ENCODE measurements at places on chromosomes 1 and 21.
A peak's percentile ranks its signal among the peaks of the same experiment; 100 is the strongest.

GRCh38 chr1:194447636-194448035, 1261.2 kb upstream of the B3GALT2 start:
- no peak for DNase-seq

GRCh38 chr21:31347435-31348032, 3.5 kb upstream of the TIAM1 start:
- DNase-seq, result no peak

DNA sequence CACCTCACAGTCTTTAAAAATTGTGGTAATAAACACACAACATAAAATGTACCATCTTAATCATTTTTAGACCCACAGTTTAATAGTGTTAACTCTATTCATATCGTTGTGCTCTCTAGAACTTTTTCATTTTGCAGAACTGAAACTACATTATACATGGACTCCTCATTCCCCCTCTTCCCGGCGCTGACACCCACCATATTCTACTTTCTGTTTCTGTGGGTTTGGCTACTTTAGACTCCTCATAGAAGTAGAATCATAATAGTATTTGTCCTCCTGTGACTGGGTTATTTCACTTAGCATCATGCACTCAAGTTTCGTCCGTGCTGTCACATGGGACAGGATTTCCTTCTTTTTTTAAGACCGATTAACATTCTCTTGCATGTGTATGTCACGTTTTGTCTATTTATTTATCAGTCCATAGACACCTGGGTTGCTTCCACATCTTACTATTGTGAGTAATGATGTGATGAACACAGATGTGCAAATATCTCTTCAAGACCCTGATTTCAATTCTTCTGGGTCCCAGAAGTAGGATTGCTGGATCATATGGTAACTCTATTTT, 62.9 kb upstream of the TMPRSS2 start:
- no peak for DNase-seq

DNA sequence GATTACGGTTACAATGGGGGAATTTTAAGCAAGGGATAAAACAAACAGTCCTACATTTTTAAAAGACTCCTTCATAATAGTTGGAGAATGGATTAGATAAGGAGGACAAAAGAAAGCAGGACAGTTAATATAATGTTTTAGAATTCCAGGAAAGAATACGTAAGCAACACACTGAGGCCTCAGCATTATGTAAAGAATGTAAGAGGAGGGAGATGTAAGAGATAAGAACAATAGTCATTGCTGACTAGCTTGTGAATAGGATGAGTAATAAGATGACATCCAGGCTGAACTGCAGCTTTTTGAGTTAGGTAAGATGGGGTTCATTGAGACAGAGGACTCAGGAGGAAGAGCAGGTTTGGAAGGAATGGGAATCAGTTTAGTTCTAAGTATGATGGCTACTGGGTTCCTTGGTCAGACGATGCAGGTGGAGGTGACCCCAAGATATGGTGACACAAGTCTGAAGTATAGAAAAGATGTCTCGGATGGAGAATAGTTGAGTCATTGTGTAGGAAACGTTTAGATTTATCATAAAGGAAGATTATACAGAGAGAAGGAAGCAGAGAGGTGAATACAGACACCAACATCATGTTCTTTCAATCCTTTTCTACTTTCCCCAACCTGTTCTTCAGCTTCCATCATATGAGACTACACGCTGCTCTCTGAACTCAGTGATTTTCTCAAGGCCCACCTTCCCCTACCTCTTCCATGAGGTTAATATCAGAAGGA, 372.8 kb downstream of the PTBP2 start:
- peak; percentile 90 for DNase-seq

DNA sequence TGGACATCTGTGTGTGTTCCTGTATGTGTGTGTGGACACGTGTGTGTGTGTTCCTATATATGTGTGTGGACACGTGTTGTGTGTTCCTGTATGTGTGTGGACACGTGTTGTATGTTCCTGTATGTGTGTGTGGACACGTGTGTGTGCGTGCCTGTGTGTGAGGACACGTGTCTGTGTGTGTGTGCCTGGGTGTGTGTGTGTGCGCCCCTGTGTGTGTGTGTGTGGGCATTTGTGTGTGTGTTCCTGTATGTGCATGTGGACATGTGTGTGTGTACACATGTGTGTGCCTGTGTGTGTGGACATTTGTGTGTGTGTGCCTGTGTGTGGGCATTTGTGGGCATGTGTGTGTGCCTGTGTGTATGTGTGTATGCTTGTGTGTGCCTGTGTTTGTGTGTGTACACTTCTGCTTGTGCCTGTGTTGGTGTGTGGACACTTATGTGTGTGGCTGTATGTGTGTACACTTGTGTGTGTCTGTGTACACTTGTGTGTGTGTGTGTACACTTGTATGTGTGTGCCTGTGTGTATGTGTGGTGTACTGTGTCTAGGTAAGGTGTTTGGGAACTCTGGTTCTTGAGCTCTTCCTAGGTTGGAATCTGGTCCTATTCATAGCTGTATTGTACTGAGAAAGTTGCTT, 3.7 kb upstream of the IGSF21 start:
- DNase-seq, result no peak

DNA sequence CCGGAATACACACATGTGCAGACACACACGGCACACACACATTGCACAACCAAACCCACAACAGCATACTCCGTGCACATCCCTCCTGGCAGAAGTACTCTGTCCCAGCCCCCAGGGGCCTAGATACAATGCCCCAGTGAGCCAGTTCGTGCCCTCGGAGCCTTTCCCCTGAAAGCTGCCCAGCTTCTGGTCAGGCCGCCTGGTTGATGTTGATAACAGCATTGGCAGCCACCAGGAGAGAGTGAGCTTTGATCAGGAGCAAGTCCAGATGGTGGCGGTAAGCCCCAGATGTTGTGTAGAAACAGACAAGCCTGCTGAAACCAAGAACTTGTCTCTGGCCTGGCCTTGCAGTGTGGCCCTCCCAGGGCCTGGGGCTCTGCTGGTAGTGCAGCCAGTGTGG, 109.1 kb downstream of the GRIK3 start:
- no peak for DNase-seq

DNA sequence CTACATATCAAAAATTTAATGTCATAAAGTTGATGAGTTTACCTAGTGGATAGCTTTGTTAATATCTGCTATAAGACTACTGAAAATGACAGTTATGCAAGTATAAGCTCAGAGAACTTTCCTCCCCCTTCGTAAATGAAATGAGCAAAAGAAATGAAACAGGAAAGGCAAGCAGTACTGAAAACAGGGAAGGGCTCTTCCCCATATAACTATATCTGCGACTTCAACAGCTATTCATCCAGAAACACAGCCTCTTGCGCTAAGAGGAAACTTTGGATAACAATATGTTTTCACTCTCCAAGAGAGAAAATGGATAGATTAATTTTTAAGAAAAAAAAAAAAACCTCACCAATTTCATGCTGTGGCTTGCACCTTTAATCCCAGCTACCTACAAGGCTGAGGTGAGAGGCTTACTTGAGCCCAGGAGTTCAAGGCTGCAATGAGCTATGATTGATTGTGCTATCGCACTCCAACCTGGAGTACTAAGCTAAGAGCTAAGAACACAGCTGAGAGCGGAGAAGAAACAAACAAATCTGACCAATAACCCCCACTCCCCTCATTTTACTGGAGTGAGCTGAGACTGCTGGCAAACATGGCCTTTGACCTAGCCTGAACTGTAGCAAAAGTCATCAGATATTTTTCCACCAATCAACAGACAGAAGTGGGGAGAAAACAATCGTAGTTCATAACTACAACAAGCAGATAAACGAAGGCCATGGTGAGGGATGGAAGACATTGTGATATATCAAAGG, 29.0 kb downstream of the METTL18 start:
- no peak for DNase-seq

DNA sequence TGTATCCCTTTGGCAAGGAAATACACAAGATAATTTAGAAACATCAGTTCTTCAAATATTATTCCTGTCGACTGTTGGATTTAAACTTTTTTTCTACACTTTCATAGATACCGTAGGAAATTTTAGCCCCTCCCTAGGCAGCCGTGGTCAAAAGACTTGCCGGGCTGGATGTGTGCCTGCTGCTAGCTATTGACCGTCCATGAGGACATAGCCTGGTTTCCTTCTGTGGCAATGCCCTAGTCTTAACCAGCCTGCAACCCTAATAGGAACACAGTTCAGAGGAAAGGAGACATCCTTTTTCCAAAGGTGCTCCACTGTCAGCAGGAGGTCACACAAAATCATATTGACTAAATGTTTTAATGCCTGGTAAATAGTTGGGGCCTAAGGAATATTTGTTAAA, 20.4 kb upstream of the KIAA1614 start:
- no peak for DNase-seq

- DNase-seq, result no peak
These were observed 61.8 kb upstream of the NBL1 start for GRCh38 chr1:19582318-19582717.

- DNase-seq, result no peak
These were observed 134.6 kb upstream of the RUNX3 start for GRCh38 chr1:25064465-25065240.

DNA sequence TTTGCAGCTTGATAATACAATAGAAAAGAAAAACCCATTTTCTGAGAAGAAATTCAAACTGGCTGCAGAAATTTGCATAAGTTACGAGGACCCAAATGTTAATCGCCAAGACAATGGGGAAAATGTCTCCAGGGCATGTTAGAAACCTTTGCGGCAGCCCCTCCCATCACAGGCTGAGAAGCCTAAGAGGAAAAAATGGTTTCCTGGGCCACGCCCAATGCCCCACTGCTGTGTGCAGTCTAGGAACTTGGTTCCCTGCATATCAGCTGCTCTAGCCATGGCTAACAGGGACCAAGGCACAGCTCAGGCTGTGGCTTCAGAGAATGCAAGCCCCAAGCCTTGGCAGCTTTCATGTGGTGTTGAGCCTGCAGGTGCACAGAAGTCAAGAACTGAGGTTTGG, 37.5 kb upstream of the TMEM61 start:
- no peak for DNase-seq

GRCh38 chr1:51752073-51752948, 126.2 kb downstream of the NRDC start:
- no peak for DNase-seq

DNA sequence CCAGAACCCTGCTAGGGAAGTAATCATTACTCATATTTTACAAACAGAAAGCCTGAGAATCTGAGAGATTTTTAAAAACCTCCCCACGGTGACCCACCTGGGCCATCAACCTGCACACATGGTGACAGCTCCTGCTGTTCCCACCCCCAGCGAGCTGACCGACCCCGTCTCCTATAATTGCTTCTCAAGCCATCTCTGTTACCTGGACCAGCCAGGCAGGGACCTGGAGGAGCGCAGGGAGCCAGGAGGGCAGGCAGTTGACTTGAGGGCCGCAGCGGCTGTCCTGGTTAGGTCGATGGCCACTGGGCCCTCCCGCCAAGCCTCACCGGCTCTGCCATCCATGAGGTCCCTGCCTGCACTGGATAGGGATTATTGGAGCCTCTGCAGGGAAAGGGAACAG, 7.7 kb downstream of the TFF2 start:
- DNase-seq, result no peak

GRCh38 chr21:35156293-35157278, 107.5 kb upstream of the RUNX1 start:
- DNase-seq, result no peak

GRCh38 chr1:24435782-24436365, 20.3 kb downstream of the NIPAL3 start:
- no peak for DNase-seq

DNA sequence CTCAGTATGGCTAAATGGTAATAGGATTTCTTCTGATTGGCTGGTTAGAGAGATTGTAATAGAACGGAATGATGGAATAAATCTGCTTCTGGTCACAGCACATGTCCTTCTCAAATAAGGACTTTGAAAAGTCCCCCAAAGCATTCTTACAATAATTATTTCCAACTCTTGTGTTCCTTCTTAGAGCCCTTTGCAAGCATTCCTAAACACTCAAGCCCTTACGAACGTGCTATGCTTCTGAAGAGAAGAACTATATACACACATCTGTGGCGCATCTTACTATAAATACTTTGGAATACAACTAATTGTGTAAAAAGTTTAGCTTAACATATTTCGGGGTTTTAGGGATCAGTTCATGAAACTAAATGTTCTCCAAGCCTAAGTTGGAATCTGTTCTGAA, 25.6 kb downstream of the CLIC4 start:
- DNase-seq, result no peak

DNA sequence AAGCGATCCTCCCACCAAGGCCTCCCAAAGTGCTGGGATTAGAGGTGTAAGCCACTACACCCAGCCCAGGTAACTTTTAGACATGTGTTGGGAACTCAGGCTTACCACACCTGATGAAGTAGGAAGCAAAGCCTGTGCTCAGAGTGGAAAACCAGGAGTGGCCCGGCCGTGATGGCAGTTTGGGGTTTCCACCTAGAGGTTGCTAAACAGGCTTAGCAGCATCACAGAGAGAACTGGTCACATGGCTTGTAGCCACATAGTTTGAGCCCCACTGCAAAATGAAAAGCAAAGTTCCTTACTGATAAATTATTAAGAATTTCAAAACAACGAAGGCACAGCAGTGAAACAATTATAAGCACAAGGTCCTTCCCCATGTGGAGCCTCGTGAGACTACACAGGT, 142.6 kb upstream of the CXADR start:
- DNase-seq, result no peak

DNA sequence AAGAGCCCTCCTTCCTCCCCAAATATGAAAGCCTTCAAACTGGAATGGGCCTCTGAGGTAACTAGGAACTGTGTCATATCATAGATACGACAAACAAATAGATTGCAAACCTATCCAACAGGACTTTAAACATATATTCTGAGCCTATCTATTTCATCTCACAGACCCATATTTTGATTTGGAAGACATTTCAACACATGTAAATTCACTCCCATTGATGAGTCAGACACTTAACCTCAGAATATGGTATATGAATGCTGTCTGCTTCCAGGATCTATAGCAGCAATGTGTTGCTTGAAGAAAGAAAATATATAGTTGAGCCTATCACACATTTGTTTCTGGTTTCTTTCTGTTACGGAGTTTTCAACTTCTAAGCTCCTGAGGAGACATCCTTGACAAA, 221.9 kb upstream of the SAMSN1 start:
- DNase-seq, result no peak

DNA sequence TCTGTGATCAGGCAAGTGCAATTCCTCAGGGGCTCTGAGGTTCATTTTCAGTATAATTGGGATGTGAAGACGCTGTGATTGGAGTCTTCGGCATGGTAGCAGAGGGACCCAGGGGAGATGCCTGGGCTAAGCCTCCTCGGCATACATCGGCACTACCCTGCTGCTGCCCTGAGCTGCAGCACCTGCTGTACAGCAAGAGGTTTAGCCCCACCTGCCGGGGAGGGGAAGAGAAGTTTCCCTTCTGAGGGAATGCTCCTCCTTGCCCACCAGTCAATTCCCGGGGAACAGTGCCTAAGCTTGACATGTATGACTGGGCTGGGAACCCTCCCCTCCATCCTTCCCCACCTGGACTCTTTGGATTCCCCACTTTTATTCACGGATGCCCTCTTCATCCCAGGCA, 24.9 kb downstream of the CNIH3 start:
- DNase-seq, result no peak

- no peak for DNase-seq
These were observed 450.9 kb downstream of the MATN1 start for GRCh38 chr1:30272277-30273020.

- no peak for DNase-seq
These were observed 685 bp upstream of the RIPPLY3 start for GRCh38 chr21:37005548-37006485.

GRCh38 chr1:246491551-246492053, 15.5 kb downstream of the SMYD3 start:
- no peak for DNase-seq

GRCh38 chr1:154352581-154353459, 27.5 kb downstream of the ATP8B2 start:
- DNase-seq, result no peak

- DNase-seq, result no peak
These were observed 24.3 kb downstream of the CA6 start for GRCh38 chr1:8969937-8970336.

- DNase-seq, result peak; percentile 57
These were observed at the start of gene INPP5B for GRCh38 chr1:37946703-37947360. Gene INPP5B (minus strand): TSS chr1:37947053. CDS start chr1:37946308, 745 bp downstream.

Data from non-pigmented ciliary epithelial cell (primary cell).